ENCODE measurements at places on chromosomes 5 and 9.

DNA sequence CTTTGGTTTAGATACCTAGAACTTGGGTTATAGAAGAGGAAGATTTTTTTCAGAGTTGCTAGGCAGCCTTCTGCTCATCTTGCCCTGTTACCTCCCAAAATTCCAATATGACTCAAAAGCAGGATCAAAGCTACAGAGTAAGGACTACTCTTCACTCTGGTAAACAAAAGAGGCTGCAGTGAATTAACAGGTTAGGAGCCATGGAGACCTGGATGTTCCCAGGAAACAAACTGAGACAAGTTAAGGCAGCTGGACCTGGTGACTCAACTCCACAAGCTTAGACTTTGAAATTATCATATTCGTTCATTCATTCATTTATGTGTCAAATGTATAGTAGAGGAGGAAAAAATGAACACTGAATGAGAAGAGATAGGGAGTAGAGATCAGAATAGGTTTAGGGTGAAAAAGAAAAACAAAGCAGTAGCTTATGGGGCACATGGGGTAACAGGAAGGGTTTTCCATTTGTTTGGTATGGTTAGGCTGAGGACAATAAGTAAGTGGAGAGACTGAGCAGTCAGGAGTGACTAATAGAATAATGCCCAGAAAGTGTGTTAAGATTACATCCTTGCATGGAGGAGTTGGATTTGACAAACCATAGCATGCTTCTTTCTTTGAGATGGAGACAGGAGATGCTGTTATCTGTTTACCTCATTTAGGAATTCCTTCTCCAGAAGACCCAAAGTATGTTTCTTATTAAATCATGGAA lies 464.0 kb upstream of the ZNF608 start:
- DNase-seq, result no peak

- DNase-seq, result no peak
Observed at GRCh38 chr5:62256161-62257019, 49.6 kb upstream of the KIF2A start.

GRCh38 chr9:68817079-68817875 lies 112.2 kb downstream of the PIP5K1B start:
- no peak for DNase-seq

DNA sequence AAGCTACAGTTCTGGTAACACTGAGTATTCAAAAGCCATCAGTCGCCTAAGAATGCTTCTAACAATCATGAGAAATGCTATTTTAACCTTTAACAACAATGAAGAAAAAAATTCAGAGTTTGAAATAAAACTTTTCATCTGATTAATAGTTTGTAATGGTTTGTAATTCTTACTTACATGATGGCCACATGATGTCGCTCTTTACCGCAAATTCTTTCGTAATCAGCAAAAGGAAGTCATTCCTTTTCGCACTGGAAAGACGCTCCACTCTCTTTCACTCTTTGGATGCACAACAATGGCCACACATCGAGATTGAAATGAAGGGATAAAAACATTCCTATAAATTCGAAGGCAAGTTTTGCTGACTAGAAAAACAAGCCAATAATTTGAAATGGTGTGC lies at the start of gene PCDHA7:
Gene PCDHA7 (plus strand): TSS at position 277 of the 400 bp plus-strand sequence. CDS start 115 bp downstream, at position 392.
- DNase-seq, result no peak

DNA sequence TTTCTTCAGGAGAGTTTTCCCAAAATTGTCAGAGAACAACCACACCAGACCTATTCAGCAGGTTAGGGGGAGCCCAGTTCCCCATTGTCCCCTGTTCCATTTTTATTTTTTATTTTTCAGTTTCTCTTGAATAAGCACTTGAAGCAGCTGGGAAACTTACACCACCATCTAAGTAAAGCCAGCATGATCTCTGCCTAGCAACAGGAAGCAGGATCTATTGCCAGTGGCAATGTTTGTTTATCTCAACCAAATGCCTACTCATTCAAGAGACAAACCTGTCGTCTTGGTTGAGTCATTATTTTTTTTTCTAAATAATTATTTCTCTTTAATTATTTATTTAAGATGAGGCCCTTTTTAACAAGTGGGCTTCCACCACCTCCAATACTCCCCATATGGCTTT lies 379.3 kb downstream of the PLK2 start:
- no peak for DNase-seq

DNA sequence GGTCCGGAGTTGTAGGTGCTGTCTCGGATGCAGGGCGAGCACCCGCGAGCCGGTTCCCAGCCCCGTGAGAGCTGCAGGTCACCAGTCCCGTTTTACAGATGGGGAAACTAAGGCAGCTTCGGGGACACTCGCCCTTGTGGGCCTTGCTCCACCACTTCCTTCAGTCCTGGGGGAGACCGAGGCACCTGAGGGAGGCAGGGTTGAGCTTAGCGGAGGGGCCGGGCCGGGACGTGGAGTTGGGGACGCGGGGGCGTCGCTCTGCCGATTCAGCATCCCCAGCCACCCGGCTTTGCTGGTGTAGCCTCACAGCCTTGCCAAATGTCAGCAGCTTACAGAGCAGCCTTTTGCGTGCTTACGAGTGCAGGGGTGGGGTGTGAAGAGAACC lies 530 bp downstream of the BBLN start:
- DNase-seq, result no peak

DNA sequence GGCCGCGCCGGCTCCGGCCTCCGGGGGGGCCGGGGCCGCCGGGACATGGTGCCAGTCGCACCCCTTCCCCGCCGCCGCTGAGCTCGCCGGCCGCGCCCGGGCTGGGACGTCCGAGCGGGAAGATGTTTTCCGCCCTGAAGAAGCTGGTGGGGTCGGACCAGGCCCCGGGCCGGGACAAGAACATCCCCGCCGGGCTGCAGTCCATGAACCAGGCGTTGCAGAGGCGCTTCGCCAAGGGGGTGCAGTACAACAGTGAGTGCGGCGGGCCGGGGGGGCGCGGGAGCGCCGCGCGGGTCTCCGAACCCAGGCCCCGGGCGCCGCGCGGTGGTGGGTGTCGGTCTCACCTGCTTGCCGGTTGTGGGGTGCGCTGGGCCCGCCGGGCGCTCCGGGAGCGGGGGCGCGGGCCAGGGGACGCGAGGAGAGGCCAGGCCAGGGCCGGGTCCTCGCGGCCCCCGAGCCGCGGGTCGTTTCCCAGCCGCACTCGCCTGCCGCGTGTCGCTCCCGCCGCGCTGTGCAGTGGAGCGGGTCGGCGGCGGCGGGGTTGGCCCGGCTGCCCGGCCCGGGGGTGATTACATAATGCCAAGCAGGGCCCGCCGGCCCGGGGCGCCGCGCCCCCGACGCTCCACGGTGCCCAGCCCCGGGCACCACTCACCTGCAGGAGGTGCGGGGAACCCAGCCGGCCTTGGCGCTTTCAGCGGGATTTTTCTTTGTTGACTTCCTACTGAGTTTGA lies 492 bp downstream of the RABL6 start:
- DNase-seq, result no peak

DNA sequence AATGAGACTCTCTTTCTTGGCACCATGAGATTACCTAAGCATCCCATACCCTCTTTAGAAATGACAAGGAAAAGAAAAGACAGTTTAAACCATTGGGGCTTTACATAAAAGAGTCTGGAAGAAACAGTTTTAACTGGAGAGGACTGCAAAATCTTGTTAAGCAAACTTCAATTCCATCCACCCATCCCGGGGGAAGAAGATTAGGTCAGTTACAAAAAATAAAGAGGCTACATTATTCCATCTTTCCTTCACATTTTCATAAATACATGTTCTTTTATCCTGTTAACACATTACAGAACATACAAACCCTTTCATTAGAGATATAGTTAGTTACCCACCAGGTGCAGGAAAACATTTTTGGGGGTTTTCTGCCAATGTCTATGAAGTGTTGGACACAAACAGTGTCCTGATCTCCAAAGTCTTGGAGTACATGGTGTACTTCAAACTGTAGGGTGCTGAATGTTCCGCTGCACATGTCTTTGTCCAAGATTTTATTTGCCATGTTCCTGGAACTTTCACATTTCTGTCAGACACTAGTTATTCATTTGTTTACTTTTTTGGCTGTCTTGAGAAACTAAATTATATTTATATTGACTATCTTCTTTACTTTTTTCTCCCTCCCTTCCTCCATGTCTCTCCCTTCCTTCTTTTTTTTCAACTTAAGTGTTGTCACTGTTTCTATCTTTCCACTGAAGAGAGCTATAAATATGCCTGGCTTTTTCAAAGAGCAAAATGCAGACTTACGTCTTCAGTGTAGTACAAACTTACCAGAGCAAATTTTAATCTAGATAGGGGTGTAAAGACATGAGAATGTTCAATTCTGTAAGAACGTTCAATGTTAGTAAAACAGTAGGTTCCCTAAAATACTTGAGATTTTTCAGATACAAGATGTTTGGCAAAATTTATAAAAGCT lies 410.9 kb upstream of the PRR16 start:
- no peak for DNase-seq

DNA sequence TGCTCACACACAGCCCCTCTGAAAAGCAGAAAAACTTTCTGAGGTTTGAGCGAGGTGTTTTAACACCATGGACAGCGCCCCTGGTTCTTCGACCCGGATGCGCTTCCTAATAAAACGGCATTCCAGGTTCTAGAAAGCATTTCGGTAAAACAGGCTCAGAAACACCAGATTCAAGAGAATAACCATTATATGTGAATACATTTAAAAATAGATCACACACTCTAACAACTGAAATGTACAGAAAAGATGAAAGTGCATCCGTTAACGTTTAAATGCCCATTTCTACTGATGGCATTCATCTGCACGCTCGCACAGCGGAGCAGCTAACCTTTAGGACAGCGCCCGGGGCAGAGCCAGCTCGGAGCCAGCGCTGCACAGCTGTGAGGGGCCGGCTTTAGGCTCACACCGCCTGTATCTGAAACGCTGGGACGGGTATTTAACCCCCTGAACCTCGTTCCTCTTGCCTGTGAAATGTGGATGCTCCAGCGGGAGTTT lies 26.3 kb upstream of the TENT4A start:
- DNase-seq, result no peak

- no peak for DNase-seq
Observed at GRCh38 chr5:26205121-26205520, 833.3 kb downstream of the CDH9 start.

GRCh38 chr5:169944922-169945680 lies 35.2 kb downstream of the INSYN2B start:
- DNase-seq, result no peak

DNA sequence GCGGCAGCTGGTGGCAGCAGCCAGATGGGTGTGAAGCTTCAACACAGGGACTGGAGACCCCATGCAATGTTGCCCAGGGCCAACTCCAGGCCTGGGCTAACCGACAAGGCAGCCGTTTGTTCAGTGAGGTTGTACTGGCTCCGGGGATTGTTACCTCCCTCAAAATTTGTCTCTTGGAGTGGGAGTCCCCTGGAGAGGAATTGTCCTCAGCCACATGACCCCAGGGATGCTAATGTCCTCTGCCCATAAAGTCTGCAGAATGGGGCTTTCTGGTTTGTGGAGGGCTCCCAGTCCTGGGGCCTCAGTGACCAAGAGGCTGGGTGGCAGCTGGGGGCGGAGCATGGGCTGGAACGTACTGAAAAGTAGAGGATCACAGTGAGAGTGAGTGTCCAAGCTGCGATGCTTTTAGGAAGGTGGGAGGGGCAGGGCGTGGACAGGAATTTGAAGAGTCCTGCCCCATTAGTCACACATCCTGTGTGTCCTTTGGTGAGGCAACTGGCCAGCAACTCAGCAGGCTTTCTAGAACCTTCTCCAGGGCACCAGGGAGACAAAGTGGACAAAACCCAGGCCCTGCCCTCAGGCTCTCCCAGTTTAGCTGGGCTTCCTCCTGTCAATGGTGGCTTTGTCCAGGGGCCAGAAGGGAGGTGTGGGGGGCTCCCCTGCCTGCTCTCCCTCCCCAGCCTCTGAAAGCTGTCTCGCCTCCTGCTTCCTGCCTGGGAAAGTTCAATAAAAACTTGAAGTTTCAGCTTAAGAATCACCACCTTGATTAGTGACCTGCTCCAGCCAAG lies 114.0 kb downstream of the NSG2 start:
- no peak for DNase-seq

GRCh38 chr5:21663082-21663481 lies 1190.1 kb downstream of the CDH12 start:
- no peak for DNase-seq

GRCh38 chr5:177116631-177117373 lies 16.8 kb upstream of the NSD1 start:
- peak; percentile 74 for DNase-seq

DNA sequence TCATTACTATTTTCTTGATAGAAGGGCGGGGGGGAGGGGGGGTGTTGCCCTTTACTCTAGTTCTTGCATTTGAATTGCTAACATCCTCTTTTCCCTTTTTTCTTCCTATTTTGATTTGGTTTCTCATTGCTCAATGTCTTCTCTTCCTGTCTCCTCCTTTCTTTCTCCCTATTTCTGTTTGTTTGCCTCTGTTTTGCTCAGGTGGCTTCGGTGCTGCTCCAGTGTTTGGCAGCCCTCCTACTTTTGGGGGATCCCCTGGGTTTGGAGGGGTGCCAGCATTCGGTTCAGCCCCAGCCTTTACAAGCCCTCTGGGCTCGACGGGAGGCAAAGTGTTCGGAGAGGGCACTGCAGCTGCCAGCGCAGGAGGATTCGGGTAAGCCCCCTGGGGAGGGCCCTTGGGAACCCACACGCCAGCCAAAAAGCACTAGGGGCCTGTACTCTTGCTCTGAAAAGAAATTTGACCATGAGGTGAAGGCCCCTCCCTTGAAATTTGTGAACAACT lies 48.3 kb downstream of the FAM78A start:
- no peak for DNase-seq

DNA sequence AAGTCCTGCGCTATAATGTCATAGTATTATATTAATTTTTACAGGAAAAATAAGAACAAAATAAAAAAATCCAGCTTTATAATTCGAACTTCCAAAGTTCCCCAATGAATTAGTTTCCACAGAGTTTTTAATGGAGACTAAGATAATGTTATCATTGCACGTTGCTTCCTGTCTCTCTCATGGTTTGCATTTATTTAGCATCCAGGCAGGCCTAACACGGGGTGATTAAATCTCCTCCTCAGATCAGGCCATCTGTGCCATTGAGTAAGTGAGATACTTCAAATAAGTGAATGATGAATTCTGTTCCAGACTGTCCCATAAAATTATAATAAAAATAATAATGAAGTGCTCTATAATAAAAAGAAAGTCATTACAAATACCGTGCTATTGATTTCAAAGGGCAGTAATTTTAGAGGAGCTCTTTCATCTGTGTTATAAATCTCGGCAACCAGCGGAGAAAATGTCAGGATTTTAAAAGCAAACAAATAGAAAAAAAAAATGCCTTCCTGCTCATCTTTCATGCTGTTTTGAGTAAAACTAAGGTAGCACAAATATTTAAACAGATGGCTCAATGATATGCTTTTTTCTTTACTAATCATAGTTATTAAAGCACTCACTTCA lies 570.6 kb upstream of the ZNF608 start:
- no peak for DNase-seq

- no peak for DNase-seq
Observed at GRCh38 chr5:80590766-80591165, 20.7 kb upstream of the ANKRD34B start.
